ENCODE measurements at places on chromosomes 3 and 15.

DNA sequence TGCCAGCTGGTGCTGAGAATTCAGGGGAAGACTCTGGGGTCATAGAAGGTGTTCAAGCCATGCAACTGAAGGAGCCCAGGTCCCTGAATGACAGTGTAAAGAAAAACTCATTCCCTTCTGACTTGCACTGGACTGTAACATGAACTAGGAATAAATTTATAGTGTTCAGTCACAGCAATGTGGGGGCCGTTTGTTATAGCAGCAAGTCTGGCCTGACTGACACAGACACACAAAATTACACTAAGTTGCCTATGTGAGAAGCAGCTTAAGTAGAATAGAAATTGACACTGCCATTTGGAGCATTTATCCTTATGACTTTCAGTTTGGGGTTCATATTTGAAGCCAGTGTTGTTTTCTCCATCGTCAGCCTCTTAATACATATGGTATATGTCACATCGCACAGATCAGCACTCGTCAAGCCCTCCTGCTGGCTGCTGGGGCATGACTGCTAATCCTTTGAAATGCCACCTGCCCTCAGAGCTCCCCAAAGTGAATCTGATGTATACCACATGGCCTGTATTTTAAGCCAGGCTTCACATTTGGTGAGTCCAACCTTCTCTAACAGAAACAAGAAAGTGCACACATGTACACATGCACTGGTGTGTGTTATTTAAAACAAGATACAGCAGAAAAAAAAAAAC lies 17.1 kb upstream of the HEG1 start:
- no peak for DNase-seq

DNA sequence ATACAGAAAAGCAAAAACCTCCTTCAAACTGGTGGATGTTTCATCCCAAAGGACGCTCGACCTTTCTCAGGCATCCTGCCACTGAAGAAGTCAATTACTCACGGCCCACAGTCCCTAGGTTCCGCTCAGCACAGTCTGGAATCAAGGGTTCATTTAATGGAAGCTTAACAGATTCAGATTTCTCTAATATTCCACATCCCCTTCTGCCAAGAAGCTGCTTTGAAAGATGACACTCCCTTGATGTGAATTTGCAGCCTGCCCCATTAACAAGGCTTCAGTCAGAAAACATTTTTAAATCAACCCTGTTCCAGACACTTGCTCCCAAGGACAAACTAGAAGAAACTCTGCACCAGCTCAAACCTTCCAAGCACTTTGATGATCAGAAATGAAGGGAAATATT lies 81.2 kb downstream of the LIPC start:
- DNase-seq: no peak

DNA sequence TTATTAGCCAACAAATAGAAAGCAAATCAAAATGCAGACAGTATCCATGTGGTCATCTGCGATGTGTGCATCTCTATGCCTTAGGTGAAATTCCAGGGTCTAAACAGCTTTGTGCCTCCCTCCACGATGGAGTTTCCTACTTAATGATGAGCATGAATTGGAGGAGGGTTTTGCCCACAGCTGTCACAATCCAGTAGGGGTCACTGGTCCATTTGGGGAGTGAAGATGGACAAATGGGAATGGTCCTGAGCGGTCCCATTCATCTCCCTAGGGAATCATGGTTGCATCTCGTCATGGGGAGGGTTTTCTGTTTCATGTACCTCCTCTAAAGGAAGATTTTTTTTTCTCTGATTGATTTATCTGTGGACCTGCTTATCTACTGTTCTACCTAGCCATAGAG lies 358.0 kb downstream of the PTPRG start:
- no peak for DNase-seq

DNA sequence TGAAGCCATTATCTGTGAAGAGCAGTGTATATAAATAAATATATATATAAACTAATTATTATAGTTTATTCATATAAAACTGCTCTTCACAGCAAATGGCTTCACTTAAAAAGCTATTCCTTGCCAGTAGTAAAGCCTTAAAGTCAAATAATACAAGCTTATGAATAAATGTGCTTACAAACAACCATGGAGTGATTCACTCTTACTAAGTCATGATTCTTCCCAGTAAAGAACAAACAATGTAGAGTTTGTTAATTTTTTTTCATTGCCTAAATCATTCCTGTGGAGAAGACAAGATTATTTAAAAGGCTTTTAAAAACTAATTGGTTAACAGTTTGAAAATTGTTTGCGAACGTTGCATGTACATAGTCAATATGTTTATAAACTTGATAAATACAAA lies 140.7 kb downstream of the PLCH1 start:
- DNase-seq: no peak

DNA sequence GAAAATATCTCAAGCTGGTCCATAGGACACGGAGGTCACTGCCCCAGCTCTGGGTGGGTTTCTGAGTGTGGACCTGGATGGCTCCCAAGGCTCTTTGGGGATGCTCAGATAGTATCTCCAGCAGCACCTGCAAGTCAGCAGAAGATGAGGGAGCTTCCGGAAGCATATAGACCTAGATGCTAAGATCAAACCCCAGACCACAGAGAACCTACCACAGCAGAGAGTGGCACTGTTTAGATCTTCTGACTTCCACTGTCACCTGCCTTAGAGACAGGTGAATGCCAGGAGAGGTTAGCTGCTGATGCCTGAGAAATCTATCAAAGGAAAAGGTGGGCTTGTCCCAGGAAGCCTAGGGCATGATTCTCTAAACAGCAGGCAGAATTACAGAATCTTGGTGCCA lies 105.7 kb upstream of the TRPM1 start:
- peak; percentile 35 for DNase-seq

- no peak for DNase-seq
Observed at GRCh38 chr15:29311696-29312095, 42.1 kb upstream of the NSMCE3 start.

DNA sequence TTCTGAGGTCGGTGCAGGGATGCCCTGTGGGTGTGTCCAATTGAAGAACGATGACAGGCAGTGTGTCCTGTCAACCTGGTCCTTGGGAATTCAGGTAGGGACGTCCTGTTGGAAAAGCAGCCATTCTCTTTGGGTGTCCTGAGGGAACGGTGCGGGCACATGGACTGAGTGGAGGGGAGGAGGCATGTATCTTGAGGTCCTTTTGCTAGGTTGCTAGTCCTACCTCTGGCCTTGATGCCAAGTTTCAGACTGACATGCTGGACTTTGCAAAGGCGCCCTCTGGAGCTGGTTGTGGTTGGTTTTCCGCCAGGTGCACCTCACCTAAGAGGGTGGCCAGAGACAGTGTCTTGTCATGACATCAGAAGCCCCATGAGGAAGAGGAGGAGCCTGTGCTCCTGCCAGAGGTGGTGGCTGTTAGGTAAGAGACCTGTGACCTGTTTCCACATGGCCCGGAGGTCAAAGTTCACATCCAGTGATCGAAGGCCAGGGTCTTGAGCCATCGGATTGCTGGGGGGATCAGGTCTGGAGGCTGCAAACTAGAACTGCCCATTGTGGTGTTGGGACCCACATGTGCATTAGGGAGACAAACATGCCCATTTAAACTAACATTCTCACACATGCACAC lies 106.3 kb downstream of the SNRPN start:
- no peak for DNase-seq

GRCh38 chr3:125401402-125401801 lies 26.3 kb upstream of the ZNF148 start:
- DNase-seq: no peak

DNA sequence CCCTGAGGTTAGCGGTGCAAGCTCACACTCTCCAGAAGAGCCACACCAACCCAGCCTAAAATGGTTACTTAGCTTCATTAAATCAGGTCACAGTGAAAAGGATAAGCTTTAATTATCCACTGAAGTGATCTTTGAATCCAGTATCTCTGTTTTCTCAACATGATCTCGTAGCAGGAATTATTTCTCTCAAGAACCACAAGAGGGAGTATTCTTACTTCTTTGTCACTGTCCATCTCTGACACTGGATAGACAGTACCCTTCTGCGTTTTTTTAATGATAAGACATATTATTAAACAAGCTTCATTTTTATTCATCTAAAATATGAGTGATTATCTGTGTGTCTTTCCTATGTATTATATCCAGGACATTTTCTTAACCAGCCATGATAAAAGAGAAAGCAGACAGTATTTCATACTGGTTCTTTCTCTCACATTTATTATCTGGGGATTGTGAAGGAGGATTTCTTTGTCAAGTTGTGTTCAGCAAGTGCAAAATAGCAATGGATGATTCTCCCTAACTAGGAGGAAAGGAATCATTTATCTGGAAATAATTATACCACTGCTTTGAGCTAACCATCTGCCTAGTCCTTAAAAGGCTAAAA lies 105.4 kb upstream of the CCDC54 start:
- DNase-seq: peak; percentile 49

DNA sequence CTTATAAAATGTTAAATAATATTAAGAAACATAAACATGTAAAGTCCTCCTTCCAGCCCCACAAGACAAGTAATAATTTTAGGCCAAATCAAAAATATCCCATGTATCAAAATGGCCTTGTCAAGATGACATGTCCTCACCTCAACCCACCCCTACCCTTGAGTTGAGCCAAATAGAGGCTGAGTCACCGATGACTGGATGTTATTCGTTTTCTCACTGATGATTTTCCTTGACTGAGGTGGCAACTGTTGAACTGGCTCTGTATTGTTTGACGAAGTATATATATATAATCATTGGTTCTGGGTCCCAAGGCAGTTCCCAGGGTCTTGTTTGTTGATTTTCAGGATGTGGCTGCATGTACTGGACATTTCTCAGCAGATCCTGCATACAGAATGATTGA lies 75.3 kb downstream of the TMEM108 start:
- DNase-seq: no peak

DNA sequence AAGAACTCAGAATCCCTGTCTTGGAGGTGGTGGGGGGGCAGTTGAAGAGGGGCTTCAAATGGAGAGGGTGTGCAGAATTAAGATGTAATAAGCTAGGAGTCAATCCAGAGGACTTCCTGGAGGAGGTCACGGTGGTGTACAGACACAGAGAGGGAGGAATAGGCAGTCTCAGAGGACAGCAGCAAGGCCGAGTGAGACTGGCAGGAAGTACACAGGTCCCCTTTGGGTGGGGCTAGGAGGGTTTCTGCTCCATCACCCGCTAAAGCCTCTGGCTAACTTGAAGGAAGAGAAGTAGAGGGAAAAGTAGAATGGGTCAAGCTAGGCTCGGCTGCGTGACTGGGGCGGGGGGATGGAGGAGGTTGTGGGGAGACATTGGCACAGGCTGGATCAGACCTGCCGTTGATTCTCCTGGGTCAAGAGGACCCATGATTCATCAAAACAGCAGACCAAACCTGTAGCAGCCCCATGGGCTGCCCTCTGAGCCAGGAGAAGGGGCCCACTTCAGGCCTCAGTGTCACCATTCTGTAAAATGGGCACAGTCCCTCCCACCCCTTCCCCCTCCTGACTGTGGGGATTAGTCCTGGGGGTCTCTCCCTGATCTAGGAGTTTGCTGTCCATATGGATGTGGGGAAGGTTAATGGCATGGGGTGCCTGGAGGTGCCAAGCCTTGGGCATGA lies 16.9 kb downstream of the CSPG4 start:
- no peak for DNase-seq

- no peak for DNase-seq
Observed at GRCh38 chr3:194285850-194286197, 65.3 kb downstream of the CPN2 start.

DNA sequence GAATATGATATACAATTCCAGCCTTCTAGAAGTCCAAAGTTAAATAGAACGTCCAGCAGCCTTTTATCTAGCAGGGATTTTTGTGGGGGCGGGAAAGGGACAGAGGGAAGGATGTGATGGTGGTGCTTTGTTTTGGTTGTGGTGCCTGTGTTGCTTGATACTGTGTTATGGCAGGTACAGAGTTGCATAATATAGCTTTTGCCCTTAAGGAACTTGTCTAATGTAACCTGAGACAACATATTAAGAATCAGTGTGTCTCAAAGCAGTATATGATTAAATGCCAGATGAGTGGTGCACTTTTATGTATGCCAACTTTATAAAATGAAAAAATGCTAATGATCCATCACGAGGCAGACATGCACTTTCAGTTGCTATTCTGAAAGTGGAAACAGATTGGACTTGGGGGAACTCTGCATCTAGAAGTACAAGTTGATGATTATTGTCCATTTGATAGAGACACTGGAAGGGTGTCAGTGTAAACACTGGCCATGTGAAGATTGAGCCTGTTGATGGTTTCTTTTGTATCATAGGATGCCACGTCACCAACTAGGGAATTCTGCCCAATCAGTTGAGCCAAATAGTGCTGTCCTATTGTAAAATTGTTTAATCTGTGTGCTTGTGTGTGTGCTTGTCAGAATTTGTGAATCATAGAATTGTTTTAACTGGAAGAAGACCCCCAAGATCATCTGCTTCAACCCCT lies 23.0 kb downstream of the NEO1 start:
- DNase-seq: no peak

GRCh38 chr3:25910997-25911396 lies 121.1 kb downstream of the OXSM start:
- peak; percentile 24 for DNase-seq

- no peak for DNase-seq
Observed at GRCh38 chr15:39593656-39594445, 13.0 kb downstream of the THBS1 start.

GRCh38 chr3:24357635-24358034 lies 137.0 kb downstream of the THRB start:
- no peak for DNase-seq

DNA sequence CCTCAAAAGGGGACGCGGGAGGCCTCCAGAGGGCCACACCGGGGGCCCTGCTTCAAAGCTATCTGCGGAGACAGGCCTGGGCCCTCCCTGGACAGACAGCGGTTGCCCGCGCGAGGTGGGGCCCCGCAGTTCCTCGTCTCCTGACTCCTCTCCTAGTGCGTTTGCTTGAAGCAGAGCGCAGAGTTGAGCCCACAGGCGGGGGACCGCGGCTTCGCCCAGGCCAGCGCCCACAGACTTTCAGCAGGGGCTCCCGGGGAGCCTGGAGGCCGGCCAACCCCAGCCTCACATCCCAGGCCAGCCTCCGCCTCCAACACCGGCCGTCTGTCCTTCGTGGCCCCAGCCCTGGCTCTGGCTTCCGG lies 540 bp upstream of the ADAMTS7 start:
- DNase-seq: no peak

GRCh38 chr3:186038360-186038759 lies 70.5 kb downstream of the ETV5 start:
- no peak for DNase-seq

GRCh38 chr3:139440639-139441556 lies 35.4 kb downstream of the RBP2 start:
- no peak for DNase-seq

GRCh38 chr3:81105206-81105605 lies 656.2 kb downstream of the GBE1 start:
- DNase-seq: no peak
